8988T (cell line): ENCODE measurements at places on chromosomes 16 and 17.
A peak's percentile ranks its signal among the peaks of the same experiment; 100 is the strongest.

DNA sequence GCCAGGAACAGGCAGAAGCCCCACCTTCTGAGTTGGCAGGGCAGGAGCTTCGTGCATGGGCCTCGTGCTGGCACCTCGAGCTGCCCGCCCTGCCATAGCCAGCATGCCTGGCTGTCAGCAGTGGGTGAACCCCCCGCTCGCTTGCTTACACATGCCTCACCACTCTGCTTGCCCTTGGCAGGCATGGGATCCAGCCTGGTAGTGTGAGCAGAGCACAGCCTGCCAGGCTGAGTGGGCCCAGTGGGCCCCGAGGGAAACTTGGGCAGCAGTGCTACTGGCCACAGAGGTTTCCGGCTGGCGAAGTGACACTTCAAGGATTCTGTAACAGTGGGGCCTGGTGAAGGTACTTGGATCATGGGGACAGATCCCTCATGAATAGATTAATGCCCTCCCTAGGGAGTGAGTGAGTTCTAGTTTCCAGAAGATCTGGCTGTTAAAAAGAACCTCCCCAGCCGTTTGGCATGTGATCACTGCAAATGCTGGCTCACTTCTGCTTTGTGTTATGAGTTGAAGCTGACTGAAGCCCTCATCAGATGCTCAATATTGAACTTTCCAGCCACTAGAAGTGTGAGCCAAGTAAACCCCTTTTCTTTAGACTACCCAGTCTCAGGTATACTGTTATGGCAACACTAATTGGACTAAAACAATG is 114.7 kb downstream of the BCAS3 start:
- no peak for DNase-seq

DNA sequence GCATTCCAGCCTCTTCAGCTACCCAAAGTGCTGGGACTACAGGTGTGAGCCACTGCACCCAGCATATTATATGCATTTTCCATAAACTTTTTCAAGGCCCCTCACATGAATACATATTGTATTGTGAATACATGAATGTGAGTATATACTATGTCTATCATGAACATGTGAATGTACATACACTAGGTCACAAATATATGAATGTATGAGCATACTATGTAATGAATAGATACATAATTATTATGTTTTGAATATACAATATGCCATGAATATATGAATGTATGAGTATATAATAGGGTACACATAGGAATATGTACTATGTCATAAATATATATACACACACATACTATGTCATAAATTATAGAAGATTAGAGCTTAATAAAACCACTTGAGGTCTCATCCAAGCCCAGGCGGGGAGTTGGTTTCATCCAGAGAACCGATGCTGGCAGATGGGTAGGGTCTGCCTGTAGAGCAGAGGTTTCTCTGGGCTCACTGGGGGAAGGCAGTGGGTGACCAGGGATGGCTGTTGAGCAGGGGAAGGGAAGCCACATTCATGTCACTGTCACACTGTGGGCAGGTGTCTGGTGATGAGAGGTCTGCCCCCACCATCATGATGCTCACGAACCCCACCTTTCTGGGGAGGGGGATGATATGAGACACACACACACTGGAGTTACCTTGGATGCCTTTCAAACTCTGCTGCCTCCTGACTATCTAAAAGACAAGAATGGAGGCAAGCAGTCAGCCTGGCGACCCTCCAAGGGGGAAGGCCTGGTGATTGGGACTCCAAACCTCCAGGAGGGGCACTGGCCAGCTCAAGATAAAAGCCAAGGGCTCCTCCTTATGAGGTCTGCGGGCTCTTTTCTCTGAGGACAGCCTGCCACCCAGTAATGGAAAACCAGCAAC is 7.3 kb downstream of the C16orf95 start:
- DNase-seq, result no peak

GRCh38 chr16:84848986-84849634 is 29.3 kb downstream of the CRISPLD2 start:
- peak; percentile 17 for DNase-seq

DNA sequence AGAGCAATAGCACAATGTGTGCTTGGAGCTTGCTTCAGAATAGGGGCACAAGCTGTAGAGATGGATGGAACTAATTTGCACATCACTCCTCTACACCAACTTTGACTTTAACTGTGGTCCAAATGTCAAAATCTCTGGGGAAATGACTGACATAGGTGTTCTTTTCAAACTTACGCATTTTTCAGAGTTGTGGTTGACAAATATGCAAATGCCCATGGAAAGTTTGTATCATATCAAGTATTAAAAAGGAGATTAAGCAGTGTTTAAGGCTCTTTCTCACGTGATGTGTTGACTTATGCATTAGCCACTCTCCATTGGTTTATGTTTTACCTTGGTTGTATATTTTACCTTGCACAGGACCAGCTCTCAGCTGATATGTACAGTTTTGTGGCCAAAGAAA is 77.1 kb downstream of the ELAC2 start:
- no peak for DNase-seq

DNA sequence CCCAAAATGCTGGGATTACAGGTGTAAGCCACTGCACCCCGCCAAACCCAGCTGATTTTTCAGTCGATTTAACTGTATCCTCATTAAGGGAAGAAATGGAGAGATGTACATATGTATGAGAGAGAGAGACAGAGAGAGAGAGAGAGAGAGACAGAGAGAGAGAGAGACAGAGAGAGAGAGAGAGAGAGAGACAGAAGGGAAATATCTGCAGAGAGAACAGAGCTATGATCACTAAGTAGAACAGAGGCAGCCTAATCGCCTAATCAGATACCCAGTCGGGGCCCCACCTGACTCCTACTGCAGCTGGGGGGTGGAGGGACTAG is 70.0 kb downstream of the RBBP6 start:
- DNase-seq, result no peak

DNA sequence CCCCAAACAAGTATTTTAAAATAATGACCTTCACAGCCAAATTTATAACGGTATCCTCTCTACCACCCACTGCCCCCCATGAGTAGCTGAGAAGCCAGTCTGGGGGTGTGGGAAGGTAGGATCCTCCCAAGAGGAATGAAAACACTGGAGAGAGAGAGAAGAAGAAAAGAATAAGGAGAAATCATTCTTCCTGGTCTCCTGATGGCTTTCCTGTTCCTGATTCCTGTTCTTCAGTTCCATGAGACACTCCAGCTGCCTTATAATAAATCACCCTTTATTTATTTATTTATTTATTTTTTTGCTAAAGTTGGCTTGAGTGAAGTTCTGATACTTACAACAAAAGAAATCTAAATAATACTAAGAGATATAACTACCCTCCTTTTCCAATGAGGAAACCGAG is 56.4 kb upstream of the FAM20A start:
- no peak for DNase-seq

- DNase-seq, result no peak
Measured at GRCh38 chr17:79837888-79838521, 1.2 kb downstream of the CBX4 start.

- DNase-seq, result no peak
Measured at GRCh38 chr16:57202095-57202886, 16.2 kb downstream of the RSPRY1 start.

- no peak for DNase-seq
Measured at GRCh38 chr17:45850011-45850410, 5.3 kb downstream of the SPPL2C start.

GRCh38 chr16:15778204-15778743 is 78.6 kb downstream of the MYH11 start:
- no peak for DNase-seq

GRCh38 chr16:10972108-10972818 is 27.9 kb downstream of the CLEC16A start:
- DNase-seq, result no peak
